ENCODE measurements at places on chromosomes 6 and 20. TPM values are rescaled to one million over a fixed set of nuclear protein-coding genes. Genes with fewer than 3 reads are reported as not detected.

The FAXC gene
- total RNA-seq: 1.8 TPM

The MMS22L gene
- 34.0 TPM for total RNA-seq

The ARG1 gene
- total RNA-seq: not detected

DNA sequence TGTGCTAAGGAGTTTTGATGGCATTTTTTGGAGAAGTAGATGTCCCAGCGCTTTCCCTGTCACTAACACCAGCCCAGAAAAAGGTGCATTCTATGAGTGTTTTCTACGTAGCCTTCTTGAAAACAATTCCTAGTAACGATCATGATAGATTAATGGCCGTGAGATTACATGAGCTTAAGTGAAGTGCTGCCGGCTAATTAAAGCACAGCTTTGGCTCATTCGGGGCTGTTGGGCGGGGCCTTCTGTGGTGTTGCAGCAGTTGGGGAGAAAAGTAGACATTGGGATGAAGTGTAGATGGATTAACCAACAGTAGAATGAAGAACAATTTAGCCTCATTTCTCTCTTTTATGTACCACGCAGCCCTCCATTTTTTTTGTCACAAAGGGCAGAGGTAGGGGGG, 20.8 kb upstream of the TRAF3IP2 start:
- DNase-seq: no peak

GRCh38 chr20:50953821-50954220, 4.5 kb downstream of the DPM1 start:
- DNase-seq: no peak

DNA sequence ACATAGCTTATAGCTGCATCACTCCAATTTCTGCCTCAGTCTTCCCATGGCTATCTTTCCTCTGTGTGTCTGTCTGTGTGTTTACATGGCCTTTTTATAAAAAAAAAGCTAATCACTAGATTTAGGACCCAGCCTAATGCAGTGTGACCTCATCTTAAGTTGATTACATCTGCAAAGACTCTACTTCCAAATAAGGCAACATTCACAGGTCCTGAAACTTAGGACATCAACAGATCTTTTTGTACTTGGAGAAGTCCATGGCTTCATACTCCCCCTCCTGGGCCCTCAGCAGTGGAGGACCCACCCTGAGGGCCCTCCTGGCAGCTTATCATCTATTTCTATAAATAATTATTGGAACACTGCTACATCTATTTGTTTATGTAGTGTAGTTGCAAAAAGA, 146.1 kb downstream of the LMBRD1 start:
- no peak for DNase-seq

DNA sequence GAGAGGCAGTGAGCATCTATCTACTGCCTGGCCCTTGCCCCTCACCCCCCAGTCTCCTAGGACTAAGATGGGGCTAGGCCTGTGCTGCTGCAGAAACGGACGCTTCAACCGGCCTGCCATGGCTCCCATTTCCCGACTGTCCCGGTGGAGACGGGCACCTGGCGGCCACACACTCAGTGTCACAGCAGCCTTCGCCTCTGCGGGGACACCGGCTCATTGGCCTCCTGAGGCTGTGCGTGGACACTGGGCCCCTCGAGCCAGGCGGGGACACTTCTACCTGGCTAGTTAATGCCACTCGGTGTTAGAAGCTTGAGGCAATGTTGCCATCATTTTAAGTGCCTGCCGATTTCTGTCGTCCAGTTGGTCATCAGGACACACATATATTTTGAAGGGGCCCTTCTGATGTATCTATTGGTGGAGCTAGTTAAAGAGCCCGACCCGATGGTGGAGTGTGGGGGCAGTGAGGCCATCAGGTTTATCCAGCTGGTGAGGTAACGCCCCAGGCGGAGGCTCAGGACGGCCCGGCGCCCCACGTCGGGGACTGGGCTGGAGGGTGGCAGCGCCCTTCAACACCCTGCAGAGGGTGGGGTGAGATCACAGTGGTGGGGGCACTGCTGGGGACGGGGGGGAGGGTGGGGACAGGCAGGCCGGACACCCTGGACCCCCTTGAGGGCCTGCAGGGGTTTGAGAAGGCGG, 58.9 kb upstream of the GATA5 start:
- no peak for DNase-seq

Data from RPMI7951 (cell line).